ENCODE measurements at places on chromosomes 12 and 14.

GRCh38 chr12:592024-592505 lies 71.2 kb downstream of the NINJ2 start:
- DNase-seq: no peak

DNA sequence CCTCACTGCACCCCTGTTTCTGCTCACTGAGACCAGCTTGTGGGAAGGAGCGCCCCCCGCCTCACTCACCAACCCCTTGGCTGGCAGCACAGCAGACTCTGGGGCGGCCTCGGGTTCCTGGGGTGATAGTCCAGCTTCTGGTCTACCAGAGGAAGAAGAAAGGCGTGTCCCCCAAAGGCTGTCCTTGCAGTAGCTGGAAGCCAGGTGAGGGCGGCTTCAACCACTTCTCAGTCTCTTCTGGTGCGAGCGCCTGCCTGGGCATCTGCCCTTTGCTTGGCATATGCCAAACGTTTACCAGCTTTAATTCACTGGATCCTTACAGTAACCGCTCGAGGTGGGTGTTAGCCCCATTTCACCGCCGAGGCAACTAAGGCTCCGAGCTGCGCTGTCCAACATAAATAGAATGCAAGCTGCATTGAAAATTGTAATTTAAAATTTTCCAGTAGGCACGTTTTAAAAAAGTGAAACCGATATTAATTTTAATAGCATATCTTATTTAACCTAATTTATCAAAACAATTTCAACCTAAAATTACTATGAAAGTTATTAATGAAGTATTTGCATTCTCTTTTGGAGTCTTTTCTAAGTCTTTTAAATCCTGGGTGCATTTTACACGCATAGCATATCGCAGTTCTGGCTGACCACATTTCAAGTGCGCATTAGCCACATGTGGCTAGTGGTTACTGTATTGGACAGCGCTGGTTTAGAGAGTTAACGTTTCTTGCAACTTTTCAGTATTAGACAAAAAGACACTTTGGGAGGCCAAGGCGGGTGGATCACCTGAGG lies 872 bp downstream of the FAM177A1 start:
- DNase-seq: no peak

- DNase-seq: no peak
Measured at GRCh38 chr14:23396126-23396525, 11.9 kb downstream of the MYH6 start.

DNA sequence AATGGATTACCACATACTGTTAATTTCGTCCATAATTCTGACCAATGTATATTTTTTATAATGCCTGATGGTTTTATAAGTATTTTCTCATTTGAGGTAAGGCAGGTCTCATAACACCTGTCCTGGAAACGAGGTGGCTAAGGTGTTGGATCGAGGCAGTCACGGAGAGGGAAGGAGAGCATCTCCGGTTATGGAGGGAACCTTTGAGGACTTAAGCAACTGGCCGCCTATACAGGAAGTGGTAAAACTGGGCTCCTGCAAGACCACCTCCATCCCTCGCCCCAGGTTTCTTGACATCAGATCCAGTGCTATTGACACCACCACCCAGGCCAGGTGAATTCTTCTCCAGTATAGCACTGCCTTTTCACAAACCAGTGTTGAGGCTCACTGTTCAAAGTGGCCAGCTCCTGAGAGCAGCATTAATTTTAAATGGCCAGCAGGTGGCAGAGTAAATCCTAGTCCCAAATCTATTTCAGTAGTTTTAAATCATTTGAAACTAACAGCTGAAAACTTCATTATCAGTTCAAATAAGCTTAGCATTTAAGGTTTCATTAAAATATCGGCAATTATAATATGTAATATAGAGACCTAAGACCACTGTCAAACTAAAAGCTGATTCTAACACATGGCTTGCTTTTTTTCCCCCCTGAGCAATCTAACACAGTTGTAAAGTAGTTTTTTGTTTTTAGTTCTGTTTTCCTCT lies 100.8 kb downstream of the PPM1A start:
- DNase-seq: no peak

DNA sequence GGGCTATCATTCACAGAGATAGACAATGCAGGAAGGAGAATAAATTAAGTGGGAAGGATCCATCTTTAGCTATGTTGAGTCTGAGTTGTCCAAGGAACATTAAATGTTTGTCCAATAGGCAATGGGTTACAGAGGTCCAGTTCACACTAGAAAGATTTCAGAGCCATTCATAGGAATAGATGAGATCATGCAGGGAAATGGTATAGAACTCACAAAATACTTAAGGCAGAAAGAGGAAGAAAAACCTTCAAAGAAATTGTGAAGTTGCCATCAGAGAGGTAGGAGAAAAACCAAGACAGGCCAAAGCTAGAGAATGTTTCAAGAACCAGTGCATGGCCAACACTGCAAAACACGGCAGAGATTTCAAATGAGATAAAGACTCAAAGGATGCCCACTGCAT lies 94.1 kb downstream of the PHLDA1 start:
- no peak for DNase-seq

- no peak for DNase-seq
Measured at GRCh38 chr14:67221248-67221981, 19.8 kb upstream of the PALS1 start.

DNA sequence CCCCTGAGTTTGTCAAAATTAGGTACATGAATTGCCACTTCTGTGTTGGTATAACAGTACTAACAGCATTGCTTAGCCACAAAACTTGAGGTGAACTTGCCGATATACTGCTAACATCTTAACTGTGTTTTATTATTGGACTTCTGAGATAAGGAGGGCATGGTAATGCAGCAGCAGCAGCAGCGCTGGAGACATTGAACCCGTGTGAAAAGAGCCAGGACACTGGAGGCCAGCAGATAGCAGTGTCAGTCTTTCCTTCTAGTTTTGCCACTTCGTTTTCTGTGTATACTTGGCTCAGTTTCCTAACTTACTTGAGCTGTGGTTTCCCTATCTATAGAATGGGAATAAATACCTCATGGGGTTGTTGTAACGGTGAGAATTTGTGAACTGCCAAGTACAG lies 82.7 kb downstream of the KTN1 start:
- DNase-seq: no peak

GRCh38 chr14:72146241-72146640 lies 214.0 kb downstream of the RGS6 start:
- no peak for DNase-seq

- DNase-seq: no peak
Measured at GRCh38 chr12:109162551-109162950, 46.2 kb downstream of the ACACB start.

DNA sequence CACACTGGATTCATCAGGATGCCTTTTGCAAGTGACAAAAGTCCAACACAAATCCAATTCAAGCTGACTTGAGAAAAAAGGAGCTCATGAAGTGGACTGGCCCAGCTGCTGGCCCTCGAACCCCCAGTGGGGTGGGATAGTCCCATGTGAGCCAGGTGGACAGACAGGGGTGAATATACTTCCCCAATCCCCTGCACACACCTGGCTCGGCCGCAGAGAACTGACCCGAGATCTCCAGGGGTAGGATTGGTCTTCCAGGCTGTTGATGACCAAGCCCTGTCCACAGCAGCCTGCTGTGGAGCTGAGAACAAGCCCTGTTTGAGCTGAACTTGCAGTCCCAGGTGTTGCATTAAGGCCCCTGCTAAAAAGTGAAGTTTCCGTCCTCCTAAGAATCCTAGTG lies 56.2 kb downstream of the TPCN1 start:
- no peak for DNase-seq

- DNase-seq: no peak
Measured at GRCh38 chr14:61342486-61342885, 21.1 kb downstream of the PRKCH start.

GRCh38 chr12:70194076-70194475 lies 49.2 kb upstream of the CNOT2 start:
- no peak for DNase-seq

DNA sequence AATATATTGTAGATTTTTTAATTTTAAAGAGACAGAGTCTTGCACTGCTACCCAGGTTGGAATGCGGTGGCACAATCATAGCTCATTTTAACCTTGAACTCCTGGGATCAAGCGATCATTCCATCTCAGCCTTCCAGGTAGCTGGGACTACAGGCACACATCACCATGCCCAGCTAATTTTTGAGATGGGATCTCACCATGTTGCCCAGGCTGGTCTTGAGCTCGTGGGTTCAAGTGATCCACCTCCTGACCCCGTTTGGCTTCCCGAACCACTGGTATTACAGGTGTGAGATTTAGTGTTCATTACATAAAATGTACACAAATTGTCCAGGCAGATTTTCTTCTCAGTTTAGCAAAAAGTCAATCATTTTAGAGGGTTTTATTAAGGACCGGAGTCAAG lies 13.6 kb downstream of the SNX6 start:
- no peak for DNase-seq

GRCh38 chr14:75720842-75721498 lies 59.9 kb downstream of the TTLL5 start:
- DNase-seq: no peak

DNA sequence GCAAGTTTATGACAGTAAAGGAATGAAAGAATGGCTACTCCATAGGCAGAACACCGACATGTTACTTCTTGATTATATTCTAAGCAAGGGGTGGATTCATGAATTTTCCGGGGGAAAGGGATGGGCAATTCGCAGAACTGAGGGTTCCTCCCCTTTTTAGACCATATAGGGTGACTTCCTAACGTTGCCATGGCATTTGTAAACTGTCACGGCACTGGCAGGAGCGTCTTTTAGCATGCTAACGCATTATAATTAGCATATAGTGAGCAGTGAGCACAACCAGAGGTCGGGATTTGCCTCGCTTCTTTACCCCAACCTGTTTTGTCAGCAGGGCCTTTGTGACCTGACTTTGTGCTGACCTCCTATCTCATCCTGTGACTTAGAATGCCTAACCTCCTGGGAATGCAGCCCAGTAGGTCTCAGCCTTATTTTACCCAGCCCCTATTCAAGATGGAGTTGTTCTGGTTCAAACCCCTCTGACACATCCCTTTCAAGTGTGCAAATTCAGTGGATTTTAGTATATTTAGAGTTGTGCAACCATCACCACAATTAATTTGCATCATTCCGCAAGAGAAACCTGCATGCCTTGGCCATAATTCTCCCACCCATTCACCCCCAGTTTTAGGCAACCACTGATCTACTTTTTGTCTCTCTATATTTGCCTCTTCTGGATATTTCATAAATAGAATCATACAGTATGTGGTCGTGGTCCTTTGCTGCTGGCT lies 27.4 kb downstream of the PALS1 start:
- no peak for DNase-seq

GRCh38 chr14:85607651-85608081 lies 77.7 kb downstream of the FLRT2 start:
- DNase-seq: no peak

GRCh38 chr14:106691601-106692291 lies 1165.4 kb downstream of the TMEM121 start:
- DNase-seq: no peak

DNA sequence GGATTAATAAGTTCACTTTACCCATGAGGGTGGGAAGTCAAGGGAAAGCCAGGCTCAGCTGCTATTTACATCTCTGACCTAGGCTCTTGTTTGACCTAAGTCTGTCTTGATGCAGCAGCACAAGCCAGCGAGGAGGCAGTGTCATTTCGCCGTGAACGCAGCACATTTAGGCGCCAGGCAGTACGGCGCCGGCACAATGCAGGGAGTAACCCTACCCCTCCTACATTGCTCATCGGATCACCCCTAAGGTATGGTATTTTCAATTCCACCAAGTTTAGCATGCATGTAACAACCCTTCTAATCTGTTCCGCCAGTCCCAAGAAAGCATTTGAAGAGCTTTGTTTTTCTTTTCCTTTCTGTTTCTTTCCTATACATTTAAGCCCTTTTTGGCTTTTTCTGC lies 81.2 kb downstream of the PCNX1 start:
- no peak for DNase-seq

GRCh38 chr12:26372866-26373265 lies 177.5 kb downstream of the SSPN start:
- DNase-seq: no peak

DNA sequence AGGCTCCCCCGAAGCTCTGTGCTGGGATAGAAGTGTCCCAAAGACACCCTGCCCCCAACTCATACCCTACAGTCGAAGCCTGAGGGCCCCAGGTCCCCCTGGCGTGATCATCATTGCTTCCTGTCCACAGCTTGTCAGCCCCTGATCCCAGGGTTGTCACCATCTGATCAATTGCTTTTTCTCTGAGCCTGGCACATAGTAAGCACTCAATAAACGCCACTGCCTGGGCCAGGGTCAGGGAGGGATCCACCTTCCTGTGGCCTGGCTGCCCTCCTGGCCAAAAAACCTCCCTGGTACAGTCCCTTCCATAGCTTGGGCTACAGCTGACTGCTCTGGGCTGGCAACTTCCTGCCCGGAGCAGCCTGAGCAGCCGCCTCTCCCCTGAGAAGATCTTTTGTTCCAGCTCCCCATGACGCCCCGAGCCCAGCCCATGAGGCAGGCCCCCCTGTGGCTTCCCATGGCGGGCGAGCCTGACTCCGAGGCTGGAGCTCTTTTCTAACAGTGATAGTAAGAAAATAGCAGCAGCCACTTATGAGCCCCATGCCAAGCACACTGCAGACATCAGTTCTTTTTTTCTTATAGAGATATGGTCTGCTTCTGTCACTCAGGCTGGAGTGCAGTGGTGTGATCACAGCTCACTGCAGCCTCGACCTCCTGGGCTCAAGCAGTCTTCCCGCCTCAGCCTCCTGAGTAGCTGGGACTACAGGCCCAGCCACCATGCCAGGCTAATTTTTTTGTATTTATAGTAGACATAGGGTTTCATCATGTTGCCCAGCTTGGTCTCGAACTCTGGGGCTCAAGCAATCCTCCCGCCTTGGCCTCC lies 6.5 kb downstream of the SH2B3 start:
- no peak for DNase-seq

- no peak for DNase-seq
Measured at GRCh38 chr14:104936361-104937155, 11.9 kb downstream of the PLD4 start.

DNA sequence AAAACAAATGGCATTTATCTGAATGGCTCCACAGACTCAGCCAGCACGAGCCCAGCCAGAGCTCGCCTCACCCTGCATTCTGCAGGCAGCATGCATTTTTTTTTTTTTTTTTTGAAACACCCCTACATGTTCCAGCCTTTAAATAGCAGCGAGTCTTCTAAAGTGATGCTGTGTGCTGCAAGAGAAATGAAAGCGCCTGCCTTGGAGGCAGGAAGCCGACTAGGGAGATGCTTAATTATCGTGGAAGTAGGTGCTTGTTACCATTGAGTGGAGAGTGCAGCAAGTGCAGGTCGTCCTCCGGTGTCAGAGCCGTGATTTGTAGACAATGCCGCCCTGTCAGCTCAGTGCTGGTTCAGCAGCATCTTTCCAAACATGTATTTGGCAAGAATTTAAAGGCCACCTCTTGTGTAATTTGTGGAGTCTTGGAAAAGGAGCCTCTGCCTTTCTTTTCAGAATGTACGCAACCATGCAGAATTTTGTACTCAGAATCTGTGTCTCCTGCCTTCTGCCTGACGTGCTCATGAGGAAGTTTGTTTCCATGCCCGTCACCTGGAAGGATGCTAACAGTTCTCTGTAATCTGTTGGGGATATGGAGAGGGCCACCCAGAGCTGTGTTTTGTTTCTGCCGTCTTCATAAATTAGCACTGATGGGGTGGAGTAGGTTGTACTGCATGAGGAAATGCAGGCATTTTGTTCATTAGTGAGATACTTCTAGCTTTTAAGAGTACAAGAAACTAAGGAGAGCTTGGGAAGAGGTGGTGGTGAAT lies 345.9 kb upstream of the RGS6 start:
- no peak for DNase-seq
